ENCODE measurements at places on chromosomes 3 and 15. TPM values are rescaled to one million over a fixed set of nuclear protein-coding genes. Genes with fewer than 3 reads are reported as not detected.

PFKFB4 gene
- 8.9 TPM for total RNA-seq

PDZRN3 gene
- 3.7 TPM for total RNA-seq

FANCD2OS gene
- total RNA-seq = not detected

CHRFAM7A gene
- not detected for total RNA-seq

CCR8 gene
- total RNA-seq = not detected

XYLB gene
- 5.7 TPM for total RNA-seq

TFRC gene
- total RNA-seq = 63.2 TPM

UBE2E1 gene
- 82.2 TPM for total RNA-seq

LTF gene
- total RNA-seq = not detected

Measured in bronchus fibroblast of lung (primary cell).